Heart left ventricle (tissue), 16 donors: ENCODE measurements at places on chromosomes 2 and 18.

DNA sequence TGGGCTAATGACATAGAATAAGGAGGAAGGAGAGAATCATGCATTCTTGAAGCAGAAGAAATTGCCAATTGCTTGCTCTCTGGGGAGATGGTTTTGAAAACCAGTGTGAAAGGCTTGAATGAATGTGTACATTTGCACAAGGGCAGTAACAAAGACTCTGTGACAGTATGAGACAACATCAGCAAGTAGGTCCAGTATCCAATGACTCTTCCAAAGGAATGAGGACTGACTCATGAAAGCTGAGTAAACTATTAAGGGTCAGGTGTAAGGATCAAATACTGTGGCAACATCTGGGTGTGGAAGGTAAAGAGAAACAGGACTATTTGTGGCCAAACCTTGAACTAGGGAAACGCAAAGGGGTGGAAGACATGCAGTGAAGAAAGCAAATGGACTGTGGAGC is 886.0 kb upstream of the CHAC2 start:
- no peak for DNase-seq

DNA sequence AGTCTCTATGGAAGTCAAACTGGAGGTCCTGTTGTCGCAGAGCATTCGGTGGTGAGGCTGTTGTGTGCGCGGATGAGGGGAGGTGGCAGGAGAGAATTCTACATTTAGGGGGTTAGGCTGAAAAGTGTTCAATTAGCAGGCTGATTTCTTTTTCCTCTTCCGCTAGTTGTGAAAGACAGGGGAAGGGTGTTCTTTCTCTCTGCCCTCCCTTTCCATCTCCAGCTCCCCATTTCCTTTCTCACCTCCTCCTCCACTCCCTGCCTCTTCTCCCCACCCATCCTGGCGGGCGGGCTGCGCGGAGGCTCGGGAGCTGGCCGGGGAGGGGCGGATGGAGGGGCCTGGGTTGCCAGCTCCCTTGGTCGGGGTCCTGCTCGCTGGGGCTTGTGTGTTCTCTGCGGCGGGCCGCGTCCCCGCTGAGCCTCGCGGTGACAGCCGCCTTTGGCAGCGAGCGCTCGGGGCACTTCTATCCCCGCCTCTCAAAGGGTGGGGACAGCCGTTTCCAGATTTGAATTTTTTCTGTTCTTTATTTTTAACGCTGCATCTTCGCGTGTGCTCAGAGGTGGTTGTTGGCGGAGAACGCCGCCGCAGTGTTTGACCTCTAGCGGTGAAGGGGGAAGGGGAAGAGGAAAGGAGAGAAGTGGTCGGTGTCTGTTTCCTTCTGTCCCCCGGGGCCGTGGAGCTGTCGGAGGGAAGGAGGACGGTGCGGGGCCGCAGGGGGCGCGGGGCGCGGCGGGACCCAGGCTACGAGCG is 3.6 kb downstream of the SOX11 start:
- peak; percentile 23 for DNase-seq

GRCh38 chr18:5574843-5575242 is 31.0 kb upstream of the EPB41L3 start:
- no peak for DNase-seq

DNA sequence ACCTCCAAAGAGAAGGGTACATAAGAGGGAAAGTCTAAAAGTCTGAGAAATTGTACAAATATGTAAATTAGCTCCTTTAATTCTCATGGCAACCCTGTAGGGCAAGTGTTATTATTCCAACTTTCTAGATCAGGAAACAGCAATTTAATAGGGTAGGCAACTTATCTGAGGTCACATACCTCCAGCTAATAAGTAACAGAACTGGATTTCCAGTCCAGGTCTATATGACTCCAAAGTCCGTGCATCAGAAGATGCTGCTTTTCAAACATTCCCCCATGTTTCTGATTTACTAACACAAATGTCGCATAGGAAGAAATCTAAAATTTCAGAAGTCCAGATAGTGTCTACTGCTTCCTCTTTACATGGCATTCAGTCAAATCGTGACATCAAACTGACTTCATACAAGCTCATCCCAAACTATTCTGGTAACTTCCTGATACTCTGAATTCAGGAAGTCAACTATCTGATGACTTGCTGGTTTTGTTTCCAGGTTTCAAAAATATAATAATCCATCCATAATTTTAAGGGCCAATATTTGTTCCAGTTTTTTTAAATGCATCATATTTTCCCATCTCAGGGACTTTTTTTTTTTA is 419.3 kb upstream of the ACVR2A start:
- DNase-seq: no peak
